ENCODE measurements at places on chromosomes 6 and 20.

GRCh38 chr6:37709250-37709931 lies 11.7 kb upstream of the MDGA1 start:
- no peak for DNase-seq

- DNase-seq: peak; percentile 36
Measured at GRCh38 chr6:36241728-36242127, 28.1 kb upstream of the PNPLA1 start.

GRCh38 chr6:18279422-18279821 lies 15.1 kb upstream of the DEK start:
- DNase-seq: no peak

DNA sequence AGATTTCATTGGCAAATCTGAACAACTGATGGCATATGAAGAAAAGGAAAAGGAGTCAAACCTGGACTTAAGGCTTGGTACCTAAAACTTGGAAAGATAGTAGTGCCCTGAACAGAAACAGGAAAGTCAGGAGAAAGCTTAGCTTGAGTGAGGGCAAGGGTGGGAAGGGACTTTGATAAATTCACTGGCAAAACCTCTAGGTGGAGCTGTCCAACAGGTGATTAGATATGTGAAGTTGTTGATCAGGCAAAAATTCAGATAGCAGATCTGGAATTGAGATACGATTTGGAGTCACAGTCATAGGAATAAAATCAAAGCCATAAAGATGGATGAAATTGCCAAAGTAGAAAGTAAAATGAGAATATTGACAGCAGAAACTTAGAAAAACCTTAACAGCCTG lies 16.1 kb upstream of the ZNF292 start:
- no peak for DNase-seq

DNA sequence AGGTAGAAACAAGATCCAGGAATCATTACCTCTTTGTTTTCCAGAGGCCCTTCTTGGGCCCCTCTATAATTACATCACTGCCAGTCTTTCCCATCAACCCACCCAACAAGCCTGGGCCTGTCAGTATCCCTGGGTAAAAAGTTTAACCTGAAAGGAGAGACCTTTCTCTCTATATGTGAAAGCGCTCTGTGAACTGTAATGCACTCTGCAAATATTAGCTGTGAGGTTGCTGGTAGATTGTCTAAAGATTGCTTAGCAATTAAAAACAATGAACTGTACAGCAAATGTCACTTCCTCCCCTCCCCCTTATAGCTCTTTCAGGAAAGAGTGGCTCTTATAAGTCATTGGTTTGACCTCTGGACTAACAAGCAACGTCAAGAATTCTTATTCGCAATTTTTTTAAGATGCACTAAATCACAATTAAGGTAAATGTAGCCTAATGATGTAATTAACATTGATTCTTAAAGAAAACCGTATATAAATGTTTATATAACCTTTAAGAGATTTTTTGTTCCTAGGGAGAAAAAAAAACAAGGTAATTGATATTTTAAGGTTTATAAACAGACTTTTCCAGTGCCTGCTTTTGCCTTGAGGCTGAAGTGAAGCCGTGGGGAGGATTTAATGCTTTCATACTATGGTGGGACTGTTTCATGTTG lies 18.4 kb downstream of the ECT2L start:
- DNase-seq: no peak

DNA sequence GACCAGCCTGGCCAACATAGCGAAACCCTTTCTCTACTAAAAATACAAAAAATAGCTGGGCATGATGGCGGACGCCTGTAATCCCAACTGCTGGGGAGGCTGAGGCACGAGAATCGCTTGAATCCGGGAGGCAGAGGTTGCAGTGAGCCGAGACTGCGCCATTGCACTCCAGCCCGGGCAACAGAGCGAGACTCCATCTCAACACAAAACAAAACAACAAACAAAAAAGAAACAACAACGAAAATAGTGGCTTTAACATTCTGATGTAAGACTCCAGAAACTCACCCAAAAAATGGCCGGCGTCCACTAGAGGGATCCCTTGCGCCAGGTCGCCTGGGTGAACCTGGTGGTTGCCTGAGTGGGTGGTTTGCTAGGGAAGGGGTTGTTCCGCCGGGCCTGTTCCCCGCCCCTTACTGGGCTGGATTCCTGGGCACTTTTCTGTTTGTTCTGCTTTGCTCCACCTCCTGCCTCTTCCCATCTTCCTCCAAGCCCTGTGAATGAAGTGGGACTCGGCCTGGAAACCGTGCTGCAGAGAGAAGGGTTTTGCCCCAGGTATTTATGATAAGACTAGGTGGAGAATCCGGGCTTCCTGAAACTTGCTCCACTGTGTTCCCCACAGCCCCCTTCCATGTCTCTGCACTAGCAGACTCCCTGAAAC lies 1.5 kb downstream of the PABPC1L start:
- DNase-seq: no peak

DNA sequence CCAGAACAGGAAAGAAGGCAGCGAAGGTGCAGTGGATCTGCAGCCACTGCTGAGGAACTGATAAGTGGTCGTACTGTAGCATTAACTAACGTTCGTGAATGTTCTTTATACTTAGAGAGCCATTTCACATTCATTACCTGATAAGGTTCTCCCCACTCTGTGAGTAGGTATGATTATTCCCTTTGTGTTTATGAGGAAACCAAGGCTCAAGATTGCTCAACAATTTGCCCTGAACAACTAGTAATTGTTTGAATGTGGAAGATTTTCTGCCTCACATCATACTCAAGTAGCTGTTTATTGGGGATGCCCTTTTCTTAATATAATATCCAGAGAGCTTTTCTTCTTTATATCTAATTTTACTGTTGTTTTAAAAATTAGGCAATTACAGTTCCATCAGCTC lies 24.9 kb upstream of the ELOVL5 start:
- DNase-seq: no peak

- DNase-seq: no peak
Measured at GRCh38 chr20:6269168-6269873, 146.5 kb upstream of the FERMT1 start.

GRCh38 chr6:29502597-29502996 lies 14.8 kb upstream of the MAS1L start:
- no peak for DNase-seq

DNA sequence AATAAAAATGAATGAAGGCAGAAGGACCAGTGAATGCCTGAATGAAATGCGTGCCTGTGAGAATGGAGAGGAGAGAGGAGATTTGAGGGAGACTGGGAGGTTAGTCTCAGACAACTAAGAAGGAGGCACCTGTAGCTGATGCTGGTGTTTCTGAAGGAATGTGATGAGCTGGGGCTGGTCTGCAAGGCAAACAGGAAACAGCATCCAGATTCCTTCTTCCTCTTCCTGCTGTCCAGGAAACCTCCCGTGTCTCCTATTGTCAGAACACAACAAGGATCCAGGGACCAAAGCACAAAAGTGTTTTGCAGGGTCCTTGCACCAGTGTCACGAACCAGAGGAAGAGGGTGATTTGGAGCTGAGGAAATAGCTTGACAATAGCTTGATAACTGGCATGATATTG lies 50.4 kb upstream of the TAB2 start:
- DNase-seq: no peak

DNA sequence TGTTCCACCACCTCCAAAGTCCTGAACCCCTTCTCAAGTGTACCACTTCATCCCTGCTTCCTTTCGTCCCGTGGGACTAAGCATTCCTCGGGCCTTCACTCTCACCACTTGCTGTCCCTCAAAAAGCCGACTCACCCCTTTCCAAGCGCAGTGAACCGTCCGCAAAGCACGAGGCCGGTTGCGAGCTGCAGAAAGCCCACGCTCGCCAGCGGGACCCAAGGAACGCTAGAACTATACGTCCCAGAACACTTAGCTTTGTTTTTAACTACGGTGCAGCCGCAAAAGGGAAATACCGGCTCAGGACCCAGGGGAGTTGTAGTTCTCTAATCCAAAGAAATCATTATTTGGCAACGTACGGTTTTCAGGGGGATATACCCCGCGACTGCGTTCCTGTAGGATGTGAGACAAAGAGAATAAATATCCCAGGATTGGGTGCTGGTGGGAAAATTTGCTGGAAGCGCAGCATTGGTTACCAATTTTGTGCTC lies 416 bp upstream of the POLR1H start:
- DNase-seq: no peak

DNA sequence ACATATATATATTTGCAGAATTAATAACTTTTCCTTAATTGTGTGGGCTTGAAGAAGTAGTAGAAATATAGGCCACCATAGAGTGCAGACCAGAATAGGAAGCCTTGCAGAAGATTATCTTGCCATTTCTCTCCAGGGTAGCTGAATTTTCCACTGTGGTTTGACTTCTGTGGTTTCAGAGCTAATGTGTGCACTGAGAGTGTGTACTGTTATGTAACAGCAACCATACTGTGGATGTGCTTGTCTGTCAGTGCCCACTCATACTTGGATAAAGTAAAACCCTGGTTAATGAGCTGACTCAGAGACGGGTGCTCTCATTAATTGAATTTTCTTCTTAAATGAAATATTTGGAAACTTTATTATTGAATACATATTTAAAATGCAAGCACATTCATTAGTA lies 57.2 kb downstream of the CEP43 start:
- DNase-seq: peak; percentile 40

GRCh38 chr20:53839423-53840176 lies 230.8 kb downstream of the BCAS1 start:
- no peak for DNase-seq

- no peak for DNase-seq
Measured at GRCh38 chr6:137283940-137284810, 65.0 kb upstream of the IFNGR1 start.

- DNase-seq: no peak
Measured at GRCh38 chr20:5715071-5715841, 34.9 kb upstream of the SHLD1 start.

- DNase-seq: no peak
Measured at GRCh38 chr6:37168811-37169495, 999 bp upstream of the PIM1 start.

- no peak for DNase-seq
Measured at GRCh38 chr6:4665489-4666417, 110.5 kb upstream of the CDYL start.

DNA sequence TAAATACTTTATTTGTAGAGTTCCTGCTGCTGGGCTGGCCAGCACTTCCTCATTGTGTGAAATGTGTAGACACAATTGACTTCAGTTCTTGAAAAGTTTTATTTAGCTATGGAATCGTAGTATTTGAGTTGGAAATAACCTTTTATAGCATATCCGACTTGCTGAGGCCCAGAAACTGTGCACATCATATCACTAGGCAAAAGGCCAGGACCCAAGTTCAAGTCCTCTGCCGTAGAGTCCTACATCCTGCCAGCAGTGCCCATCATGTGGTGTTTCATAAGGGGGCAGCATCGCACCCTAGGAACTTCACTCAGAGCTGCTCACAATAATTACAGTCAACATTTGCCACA lies 207.7 kb upstream of the SNX9 start:
- no peak for DNase-seq

- DNase-seq: no peak
Measured at GRCh38 chr6:12675931-12676330, 40.6 kb upstream of the PHACTR1 start.

- DNase-seq: no peak
Measured at GRCh38 chr6:75502884-75503283, 9.3 kb upstream of the FILIP1 start.

DNA sequence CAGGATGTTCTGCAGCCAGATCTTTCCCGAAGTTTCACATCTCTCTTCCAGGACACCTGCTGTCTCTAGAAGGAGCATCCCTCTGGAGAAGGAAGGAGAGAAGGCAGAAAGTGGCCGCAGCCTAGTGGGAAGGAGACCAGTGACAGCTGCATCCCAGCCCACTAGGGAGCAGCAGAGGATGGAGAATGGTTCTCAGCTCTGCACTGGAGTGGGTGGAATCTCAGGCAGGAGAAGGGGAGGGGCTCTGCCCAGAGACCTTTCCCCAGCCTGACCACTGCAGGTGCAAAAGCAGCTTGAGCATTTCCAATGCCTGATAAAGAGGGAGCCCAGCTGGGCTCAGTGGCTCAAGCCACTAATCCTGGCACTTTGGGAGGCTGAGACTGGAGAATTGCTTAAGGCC lies 32.3 kb downstream of the NCR2 start:
- DNase-seq: no peak

- DNase-seq: no peak
Measured at GRCh38 chr6:110307368-110307767, 50.8 kb downstream of the METTL24 start.

GRCh38 chr6:56916849-56917551 lies 37.9 kb upstream of the BEND6 start:
- DNase-seq: no peak

GRCh38 chr6:142551274-142551811 lies 249.5 kb downstream of the ADGRG6 start:
- DNase-seq: no peak

DNA sequence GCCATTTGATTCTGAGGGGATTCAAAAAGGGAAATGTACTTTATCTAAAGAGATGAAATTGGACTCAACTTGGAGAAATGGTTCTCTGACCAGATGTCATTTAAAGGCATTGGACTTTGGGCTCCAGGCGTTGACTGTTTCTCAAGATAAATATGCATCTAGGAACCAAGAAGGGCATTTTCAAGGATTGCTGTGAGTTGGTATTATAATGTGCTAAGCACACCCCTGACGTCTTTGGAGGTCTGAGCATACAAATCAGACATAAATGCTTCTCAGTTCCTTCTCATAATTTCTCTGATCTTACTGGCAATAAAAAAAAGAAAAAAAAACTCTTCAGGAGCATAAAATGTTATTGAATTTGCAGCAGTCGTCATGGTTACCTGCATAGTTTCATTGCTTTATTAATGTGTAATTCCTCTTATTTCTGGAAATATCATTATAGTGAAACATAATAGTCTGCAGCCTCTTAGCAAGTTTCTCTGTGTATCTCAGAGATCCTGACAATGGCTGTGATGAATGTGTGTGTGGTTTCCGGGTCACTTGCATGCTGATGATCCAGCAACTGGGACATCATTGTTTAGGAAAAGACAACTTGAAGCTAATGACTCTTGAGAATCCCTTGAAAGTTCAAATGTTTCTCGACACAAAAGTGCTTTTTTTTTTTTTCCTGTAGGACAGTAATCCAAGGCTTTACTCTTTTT lies 136.0 kb downstream of the AIG1 start:
- DNase-seq: no peak

GRCh38 chr6:43199912-43200311 lies 17.9 kb downstream of the CUL9 start:
- DNase-seq: no peak

Data from non-pigmented ciliary epithelial cell (primary cell).